ENCODE measurements at places on chromosomes 16 and 17.

DNA sequence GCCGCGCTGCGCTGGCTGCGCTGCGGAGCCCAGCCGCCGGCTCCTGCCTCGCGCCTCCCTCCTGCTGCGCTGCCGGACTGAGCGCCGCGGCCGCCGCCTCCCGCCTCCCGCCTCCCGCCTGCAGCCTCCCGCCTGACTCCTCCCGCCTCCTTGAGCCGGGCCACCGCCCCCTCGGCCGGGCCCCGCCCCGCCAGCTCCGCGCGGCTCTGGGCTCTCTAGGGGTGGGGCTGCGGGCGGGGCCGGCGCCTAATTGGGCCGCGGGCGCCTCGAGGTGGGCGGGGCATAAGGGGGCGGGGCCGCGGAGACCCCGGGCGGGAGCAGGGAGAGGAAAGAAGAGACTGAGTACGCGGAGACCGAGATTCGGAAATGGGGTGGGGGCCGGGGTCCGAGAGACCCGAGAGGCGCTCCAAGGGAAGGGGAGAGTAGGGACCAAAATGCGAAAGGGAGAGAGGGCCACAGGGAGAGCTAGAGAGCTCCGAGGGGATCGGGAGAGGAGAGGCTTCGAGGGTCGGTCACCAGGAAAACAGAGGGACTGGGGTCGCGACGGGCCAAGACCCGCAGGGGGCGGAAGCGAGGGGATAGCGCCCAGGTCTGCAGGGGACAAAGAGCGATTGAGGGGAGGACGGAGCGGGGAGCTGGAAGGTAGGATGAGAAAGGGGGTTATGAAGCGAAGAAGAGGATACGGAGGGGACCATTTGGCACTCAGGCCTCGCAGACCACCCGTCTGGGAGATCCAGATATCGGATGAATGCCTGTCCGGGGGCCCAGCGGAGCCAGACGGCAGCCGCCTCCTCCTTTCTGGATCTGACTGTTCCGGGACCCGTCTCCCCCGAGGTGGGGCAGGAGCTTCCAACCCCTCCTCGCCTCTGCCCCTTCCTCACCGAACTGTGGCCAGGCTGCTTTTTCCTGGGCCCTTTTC is at the start of gene C1QL1:
Gene C1QL1, minus strand, starts transcription at position 79 of the 919 bp plus-strand sequence. CDS start 255 bp downstream, outside the sequence.
- DNase-seq: peak; percentile 90

DNA sequence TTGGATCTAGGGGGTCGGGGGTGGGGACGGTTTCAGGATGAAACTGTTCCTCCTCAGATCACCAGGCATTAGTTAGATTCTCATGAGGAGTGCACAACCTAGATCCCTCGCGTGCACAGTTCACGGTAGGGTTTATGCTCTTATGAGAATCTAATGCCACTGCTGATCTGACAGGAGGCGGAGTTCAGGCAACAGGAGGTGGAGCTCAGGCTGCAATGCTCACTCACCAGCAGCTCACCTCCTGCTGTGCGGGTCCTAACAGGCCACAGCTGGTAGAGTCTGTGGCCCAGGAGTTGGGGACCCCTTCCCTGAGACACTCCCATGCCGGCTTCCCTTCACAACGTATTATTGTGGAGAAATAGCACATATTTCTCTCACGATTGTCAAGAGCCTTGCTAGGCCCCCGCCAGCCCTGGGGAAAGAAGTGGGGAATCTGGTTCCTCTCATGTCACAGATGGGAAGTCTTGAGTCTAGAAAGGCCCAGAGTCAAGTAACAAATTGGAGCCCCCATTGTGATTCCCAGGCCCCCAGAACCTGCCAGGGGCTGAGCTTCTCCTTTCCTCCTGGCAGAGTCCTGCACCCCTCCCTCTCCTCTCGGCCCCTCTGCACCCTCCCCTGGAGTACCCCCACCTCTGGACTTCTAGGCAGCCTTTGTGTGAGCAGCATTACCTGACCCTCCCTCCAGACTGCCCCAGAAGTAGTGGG is 6.1 kb upstream of the KRT14 start:
- DNase-seq: no peak

GRCh38 chr16:51030516-51030915 is 120.6 kb downstream of the SALL1 start:
- DNase-seq: no peak

- DNase-seq: no peak
Measured at GRCh38 chr17:10072556-10073425, 125.6 kb downstream of the GAS7 start.

GRCh38 chr16:29306943-29307597 is 99.4 kb downstream of the NPIPB11 start:
- DNase-seq: peak; percentile 36

- DNase-seq: no peak
Measured at GRCh38 chr17:74522381-74523105, 8.7 kb downstream of the CD300LB start.

- no peak for DNase-seq
Measured at GRCh38 chr17:67647482-67647881, 70.3 kb upstream of the NOL11 start.

GRCh38 chr16:30340621-30341020 is 14.5 kb downstream of the CD2BP2 start:
- DNase-seq: no peak

- DNase-seq: no peak
Measured at GRCh38 chr16:3752984-3753383, 35.7 kb upstream of the TRAP1 start.

- peak; percentile 46 for DNase-seq
Measured at GRCh38 chr17:29760279-29761039, 137.7 kb upstream of the CORO6 start.

DNA sequence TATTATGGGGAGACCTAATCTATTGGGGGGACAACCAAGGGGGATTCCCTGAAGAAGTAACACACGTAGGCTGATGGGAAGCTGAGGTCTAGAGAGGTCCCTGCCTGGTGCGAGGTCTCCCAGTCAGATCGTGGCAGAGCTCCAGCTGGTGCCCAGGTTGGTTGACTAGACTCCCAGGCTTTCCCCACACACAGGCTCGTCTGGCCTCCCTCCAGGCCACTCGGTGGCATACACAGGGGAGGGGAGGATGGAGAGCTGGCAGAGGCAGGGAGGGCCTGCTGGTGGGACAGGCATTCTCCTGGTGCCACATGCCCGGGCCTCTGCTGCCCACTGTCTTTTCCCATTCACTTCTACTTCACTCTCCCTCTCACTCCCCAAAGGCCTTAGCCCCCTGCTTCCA is 8.5 kb upstream of the SOCS3 start:
- no peak for DNase-seq

GRCh38 chr16:914440-914839 is 56.3 kb downstream of the LMF1 start:
- DNase-seq: no peak

DNA sequence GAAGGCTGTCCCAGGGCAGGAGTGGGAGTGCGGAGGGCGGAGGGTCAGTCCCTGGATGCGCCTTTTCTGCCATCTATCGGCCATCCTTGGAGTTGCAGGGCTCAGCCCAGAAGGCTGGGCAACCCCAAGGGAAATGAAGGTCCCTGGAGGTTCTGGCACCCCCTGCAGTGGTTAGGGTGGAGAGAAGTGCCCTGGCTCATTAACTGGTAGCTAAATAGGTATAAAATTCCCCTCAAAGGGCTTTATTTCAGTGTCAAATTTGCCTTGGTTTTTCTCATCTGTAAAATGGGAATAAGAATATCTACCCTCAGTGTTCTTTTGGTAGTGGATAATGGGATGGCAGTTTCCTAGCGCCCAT is 22.4 kb downstream of the C17orf75 start:
- peak; percentile 54 for DNase-seq

DNA sequence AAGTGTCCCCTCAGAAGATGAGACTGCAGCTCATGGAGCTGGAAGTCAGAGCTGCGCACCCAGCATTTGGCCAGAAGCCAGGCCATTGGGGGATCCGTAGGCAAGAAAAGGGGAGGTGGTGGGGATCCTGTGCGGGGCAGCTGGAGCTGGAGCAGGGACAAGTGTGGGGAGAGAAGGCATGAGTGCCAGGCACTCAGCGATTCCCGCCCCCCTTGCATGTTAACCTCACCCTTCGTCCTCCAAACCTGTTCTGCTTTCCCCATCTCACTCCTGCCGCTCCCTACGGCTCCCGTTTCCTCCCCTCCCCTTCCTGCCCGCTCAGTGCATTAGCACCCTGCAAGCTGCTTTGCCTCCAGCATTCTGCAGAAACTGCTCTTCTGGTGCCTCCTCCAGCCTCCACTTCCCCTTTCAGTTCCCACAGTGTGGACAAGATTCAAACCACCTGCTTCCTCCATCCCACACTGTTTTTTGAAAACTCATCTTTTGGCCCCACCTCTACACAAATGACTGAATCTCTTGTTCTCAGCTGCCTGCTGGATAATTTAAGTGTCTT is 5.6 kb downstream of the ALOX15 start:
- no peak for DNase-seq

DNA sequence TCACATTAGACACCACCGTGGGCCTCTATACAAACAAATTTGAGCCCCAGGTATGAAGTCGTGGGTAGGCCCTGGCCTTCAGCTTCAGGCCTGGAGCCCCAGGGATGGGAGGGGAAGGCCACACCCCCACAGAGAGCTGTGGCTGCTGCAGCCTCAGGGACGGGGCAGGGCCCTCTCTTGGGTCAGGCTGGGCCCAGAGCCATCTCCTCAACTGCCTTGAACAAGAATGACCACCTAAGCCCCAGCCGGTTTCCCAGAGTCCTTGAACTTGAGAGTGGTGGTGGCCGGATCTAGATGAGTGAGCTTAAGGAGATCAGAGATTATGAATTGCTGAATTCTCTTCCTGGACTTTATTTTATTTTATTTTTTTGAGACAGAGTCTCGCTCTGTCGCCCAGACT is 18.6 kb downstream of the SCNN1B start:
- no peak for DNase-seq

- peak; percentile 84 for DNase-seq
Measured at GRCh38 chr16:15434425-15435215, at the start of gene BMERB1. Gene BMERB1 (plus strand): TSS chr16:15434588. CDS start chr16:15434654, 66 bp downstream.

GRCh38 chr17:8056976-8057625 is 18.2 kb downstream of the ALOX15B start:
- DNase-seq: no peak

GRCh38 chr16:64926476-64926875 is 195.4 kb downstream of the CDH11 start:
- DNase-seq: no peak

DNA sequence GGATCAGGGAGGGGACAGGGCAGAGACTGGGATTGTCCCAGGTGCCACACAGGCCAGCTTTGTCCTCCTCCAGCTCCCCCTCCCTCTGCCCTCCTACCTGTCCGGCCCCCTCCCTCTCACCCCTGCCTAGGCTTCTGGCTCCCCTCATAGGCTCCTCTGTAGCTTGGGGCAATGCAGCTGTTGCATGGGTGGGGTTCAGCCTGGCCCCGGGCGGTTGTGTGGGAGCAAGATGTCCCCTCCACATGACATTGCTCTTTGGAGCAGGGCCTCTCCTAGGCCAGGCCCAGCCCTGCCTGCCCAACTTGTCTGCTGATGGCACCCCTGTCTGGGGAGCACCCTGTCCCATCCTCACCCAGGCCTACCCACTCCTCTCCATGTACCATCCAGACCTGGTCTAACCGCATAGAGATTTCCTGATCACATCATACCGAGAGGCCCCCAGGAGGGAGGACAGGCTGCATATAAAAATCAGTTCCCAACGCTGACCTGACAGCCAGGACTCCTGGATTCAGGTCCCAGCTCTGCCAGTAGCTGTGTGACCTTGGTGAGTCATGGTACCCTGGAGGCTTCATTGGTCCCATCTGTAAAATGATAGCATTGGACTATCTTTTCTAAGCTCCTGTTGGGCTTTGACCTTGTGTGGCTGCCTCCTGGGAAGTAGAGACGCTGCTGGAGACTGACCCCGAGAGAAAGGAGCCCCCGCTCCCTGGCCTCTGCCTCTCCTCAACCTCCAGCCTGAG is 48.8 kb upstream of the DLX4 start:
- DNase-seq: no peak

GRCh38 chr16:2058872-2059271 is 11.1 kb downstream of the TSC2 start:
- DNase-seq: no peak

- no peak for DNase-seq
Measured at GRCh38 chr16:20136446-20136968, 62.8 kb upstream of the GPR139 start.

- DNase-seq: no peak
Measured at GRCh38 chr17:67503184-67503583, 126.1 kb downstream of the PITPNC1 start.

DNA sequence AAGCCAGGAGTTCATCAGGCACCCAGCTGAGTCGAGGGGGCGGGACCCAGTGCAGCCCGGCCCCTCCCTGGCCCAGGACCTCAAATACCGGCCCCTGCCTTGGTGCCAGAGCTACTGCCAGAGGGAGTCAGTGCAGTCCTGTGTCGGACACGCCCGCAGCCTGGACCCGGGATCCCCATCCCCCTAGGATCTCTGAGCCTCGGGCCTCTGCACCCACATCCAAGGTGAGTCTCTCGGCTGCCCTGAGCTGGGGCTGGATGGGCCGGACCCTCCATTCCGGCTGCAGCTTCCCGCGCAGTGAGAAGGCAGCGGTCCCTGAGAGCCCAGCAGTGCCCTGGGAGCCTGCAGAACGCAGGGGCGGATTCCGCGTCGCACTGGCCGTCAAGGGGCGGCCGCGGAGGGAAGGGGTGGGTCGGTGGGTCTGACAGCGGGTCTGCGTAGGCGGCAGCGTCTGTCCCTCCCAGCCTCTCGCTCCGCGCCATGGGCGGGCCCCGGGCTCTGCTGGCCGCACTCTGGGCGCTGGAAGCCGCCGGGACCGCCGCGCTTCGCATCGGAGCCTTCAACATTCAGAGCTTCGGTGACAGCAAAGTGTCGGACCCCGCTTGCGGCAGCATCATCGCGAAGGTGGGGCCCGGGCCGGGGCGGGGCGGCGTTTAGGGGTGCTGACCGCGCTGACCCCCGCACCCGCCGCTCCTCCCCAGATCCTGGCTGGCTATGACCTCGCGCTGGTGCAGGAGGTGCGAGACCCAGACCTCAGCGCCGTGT is at the start of gene DNASE1L2:
Gene DNASE1L2, plus strand, starts transcription at position 108 of the 765 bp plus-strand sequence. Its CDS starts 373 bp downstream, at position 481.
- no peak for DNase-seq

- DNase-seq: no peak
Measured at GRCh38 chr16:50708373-50709060, 15.1 kb downstream of the NOD2 start.

- peak; percentile 37 for DNase-seq
Measured at GRCh38 chr17:2023692-2024571, 1.2 kb downstream of the RTN4RL1 start.

GRCh38 chr16:87127061-87127765 is 190.0 kb downstream of the C16orf95 start:
- DNase-seq: peak; percentile 40

DNA sequence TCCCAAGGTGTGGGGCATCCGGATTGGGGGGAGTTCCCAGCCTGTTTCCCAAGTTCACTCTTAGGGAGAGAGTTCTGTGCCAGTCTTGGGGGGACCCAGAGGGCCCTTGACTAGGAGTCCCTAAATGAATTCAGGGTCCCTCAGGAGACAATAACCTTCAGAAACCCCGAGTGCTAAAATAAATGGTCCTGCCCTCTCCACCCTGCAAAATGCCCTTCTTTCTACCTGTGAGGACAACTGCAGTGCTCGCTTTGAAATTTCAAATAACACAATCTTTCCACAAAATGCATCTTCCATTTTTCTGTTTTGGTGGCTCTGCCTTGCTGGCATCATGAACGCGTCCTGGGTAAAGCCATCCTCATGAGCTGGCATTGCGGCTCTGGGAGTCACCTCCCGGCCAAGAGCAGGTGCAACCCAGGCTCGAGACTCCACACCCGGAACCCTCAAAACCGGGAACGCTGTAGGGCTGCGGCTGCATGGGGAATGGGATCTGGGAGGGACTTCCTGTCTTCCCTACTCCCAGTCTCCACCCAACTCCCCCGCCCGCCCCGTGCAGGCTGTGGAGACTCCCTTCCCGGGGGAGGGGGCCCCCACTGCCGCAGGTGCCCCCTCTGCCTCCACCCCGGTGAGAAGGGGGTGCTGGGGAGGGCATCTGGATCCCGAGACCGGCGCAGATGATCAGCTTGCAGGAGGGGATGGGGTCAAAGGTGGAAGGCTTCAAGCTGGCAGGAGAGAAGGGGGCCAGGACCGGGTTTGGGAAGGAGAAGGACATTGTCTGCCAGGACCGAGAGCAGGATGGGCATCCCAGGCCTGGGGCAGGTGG is at the start of gene ZNF205:
Gene ZNF205, plus strand, starts transcription at position 529 of the 823 bp plus-strand sequence. CDS start 845 bp downstream, outside the sequence.
- peak; percentile 69 for DNase-seq

Data from fibroblast of upper back skin (primary cell).